ENCODE measurements at places on chromosomes 12 and 14.
A peak's percentile ranks its signal among the peaks of the same experiment; 100 is the strongest.

DNA sequence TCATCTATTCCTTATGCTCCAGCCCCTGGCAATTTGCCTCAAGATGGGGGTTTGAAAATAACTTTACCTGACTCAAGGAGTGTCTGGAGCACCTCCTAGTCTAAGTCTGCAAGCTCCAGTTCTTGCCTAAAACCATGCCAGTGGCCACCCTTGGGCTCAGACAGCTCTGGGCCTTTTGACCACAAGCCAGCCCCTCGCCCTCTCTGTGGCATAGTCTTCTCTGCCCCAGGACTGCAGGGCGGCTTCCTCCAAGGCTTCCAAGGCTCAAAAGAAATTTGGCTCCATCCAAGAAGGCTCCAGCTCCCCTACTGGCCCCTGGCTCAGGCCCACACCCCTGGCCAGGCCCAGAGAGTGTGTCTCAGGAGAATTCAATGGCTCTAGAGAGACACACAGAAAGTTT is 14.8 kb downstream of the ACVRL1 start:
- DNase-seq = no peak

- DNase-seq = no peak
Measured at GRCh38 chr14:32197919-32198318, 3.9 kb upstream of the RNU6-7 start.

DNA sequence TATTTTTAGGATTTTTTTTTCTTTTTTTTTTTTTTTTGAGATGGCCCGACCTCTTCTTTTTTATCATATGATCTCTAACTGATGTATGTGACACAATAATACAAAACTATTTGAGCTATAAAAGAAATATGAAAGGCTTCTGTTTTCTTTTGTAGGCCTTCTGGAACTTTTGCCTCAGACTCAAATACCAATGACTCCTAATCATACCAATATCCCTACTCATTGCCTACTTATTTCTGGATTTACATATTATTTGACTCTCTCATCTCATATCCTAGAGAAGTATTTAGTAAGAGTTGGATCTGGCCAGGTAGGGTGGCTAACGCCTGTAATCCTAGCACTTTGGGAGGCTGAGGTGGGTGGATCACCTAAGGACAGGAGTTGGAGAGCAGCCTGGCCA is 12.7 kb upstream of the WDR89 start:
- DNase-seq = no peak

- DNase-seq = no peak
Measured at GRCh38 chr12:124579921-124580517, 12.6 kb upstream of the NCOR2 start.

DNA sequence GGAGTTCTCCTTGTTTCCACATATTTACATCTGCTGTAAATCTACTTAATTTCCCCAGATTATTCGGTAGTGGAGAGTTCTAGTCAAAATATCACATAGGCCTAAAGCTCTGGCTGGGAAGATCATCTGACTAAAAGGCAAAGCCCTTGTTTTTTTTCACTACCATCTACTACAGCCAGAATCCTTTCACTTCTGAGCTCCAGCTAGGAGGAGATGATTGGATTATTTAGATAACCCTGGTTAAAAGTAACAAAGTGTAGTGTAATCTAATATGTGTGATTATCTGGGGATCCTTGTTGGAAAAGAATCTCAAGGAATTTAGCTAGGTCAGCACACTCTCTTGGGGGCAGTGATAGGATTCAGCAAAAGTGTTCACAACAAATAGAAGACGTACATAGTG is 125.4 kb downstream of the DYRK2 start:
- no peak for DNase-seq

DNA sequence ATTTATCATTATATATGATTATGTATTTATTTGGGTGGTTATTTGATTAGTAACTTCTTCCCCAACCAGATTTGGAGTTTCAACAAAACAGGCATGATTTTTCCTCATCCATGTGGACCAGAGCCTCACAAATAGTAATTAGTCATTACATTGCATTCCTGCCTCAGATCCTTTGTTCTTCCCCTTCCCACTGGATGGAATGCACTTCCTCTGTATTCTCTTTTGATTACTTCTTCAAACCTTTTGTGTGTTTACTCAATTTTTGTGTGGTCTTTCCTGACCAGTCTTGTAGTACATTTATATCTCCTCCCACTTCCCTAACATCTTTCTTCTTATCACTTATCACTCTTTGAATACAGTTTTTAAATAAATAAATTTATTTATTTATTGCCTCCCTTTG is 15.5 kb downstream of the SYT1 start:
- no peak for DNase-seq

GRCh38 chr14:68394764-68395143 is 398.1 kb downstream of the ZFP36L1 start:
- no peak for DNase-seq

GRCh38 chr12:117171499-117172162 is 18.6 kb downstream of the FBXO21 start:
- DNase-seq = no peak

- DNase-seq = no peak
Measured at GRCh38 chr12:94089891-94090290, 58.5 kb upstream of the PLXNC1 start.

GRCh38 chr12:17971850-17972249 is 118.1 kb downstream of the RERGL start:
- no peak for DNase-seq

GRCh38 chr14:80805136-80805535 is 136.4 kb downstream of the CEP128 start:
- no peak for DNase-seq

- DNase-seq = peak; percentile 30
Measured at GRCh38 chr12:42372154-42372791, 46.3 kb downstream of the PPHLN1 start.

Measured in CD4-positive, alpha-beta T cell treated with Interleukin-4 for 1 hour (primary cell).